ENCODE measurements at places on chromosomes 7 and 10. TPM values are rescaled to one million over a fixed set of nuclear protein-coding genes. Genes with fewer than 3 reads are reported as not detected.

Gene ELOVL3
- 2.9 TPM for polyA plus RNA-seq

DNA sequence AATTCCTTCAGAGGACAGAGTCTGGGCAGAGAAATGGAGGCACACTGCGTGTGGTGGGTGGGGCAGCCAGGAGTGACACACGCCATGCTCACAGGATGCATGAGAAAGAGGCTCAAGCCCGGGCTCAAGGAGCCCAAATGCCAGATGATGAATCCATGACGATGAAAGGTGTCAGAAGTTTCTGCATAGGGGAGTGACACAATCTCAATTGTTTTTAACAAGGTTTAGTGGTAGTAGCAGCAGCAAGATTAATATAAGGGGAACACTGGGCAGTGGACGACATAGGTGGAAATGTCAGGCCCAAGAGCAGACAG lies 126.1 kb downstream of the TNS3 start:
- DNase-seq, result no peak

DNA sequence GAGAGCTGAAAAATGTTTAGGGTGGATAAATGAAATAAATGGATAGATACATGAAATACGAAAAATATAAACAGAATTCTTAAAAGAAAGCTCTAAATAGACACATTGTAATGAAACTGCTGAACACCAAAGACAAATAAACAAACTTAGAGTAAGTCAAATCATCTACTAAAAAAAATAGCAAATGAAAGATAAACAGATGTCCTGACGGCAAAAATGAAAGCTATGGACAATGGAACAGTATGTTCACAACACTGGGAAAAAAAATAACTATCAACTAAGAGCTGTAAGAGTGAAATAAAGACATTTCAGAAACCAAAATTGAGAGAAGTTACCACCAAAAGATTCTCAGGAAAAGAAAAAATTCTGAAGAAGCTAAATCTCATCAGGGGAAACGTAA lies 106.1 kb downstream of the SGMS1 start:
- no peak for DNase-seq

DNA sequence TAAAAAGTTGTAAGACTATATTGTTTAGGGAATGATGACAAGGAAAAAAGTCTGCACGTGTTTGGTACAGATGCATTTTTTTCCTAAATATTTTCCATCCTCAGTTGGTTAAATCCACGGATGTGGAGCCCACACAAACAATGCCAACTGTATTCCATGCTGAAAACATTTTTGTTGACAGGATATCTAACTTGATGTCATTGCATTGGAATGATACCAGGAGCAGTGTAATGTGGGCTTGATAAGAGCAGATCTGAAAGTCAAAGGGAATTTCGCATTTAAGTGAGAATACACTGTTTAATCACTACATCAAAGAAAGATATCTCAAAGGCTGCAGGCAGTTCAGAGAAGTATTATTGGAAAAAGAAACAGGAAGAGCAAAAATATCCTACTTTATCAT lies 49.5 kb upstream of the TMEM140 start:
- DNase-seq, result no peak
